ENCODE measurements at places on chromosomes 13 and 19. TPM values are rescaled to one million over a fixed set of nuclear protein-coding genes. Genes with fewer than 3 reads are reported as not detected.

The ADGRE3 gene
- not detected for polyA plus RNA-seq

The HIF3A gene
- 93.8 TPM for polyA plus RNA-seq

The SNRPA gene
- polyA plus RNA-seq = 73.2 TPM

The ZSWIM4 gene
- polyA plus RNA-seq = 10.5 TPM

The FAM124A gene
- polyA plus RNA-seq = 15.7 TPM

The WDR87 gene
- polyA plus RNA-seq = 0.29 TPM

GRCh38 chr19:10863107-10863717 lies 8.1 kb upstream of the CARM1 start:
- no peak overlapping the region for H3K4me3 ChIP-seq
- peaks cover 7% of the 10 kb centered on the region for H3K4me1 ChIP-seq
- peak overlapping the region; percentile 25 for H3K27ac ChIP-seq
- H3K36me3 ChIP-seq = no peaks in the 10 kb centered on the region
- DNase-seq = no peak
- H3K27me3 ChIP-seq = no peaks in the 10 kb centered on the region

GRCh38 chr13:91181892-91182291 lies 165.6 kb upstream of the MIR17HG start:
- H3K4me3 ChIP-seq = no peak overlapping the region
- no peaks in the 10 kb centered on the region for H3K27me3 ChIP-seq
- no peaks in the 10 kb centered on the region for H3K36me3 ChIP-seq
- DNase-seq = no peak
- H3K27ac ChIP-seq = no peak overlapping the region
- peaks cover 4% of the 10 kb centered on the region for H3K4me1 ChIP-seq

- H3K4me1 ChIP-seq = no peaks in the 10 kb centered on the region
- no peaks in the 10 kb centered on the region for H3K27me3 ChIP-seq
- H3K36me3 ChIP-seq = peaks cover 22% of the 10 kb centered on the region
These were observed 34.9 kb upstream of the MLNR start for GRCh38 chr13:49185264-49185663.

DNA sequence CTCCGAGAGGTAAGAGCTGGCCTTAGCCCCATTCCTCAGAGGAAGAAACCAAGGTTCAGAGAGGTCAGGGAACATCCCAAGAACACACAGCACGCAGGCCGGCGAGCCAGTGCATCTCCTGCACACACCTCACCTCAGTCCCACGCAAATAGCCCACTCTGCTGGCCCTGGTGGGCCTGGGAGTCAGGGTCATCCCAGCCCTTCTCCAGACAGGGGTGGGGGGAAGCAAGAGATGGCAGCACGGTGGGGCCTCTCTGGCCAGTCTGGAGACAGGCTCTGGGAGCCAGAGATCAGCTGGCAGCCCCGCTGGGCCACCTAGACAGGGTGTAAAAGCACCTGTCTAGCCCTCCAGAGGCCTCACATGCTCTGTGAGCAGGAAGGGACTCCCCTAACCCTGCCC lies 26.8 kb downstream of the TUBA3C start:
- H3K27me3 ChIP-seq = no peaks in the 10 kb centered on the region
- H3K4me3 ChIP-seq = no peak overlapping the region
- no peak for DNase-seq
- no peaks in the 10 kb centered on the region for H3K4me1 ChIP-seq
- H3K27ac ChIP-seq = no peak overlapping the region

- H3K4me3 ChIP-seq = no peak overlapping the region
- no peak overlapping the region for H3K27ac ChIP-seq
- no peak for DNase-seq
- H3K27me3 ChIP-seq = no peaks in the 10 kb centered on the region
- no peaks in the 10 kb centered on the region for H3K36me3 ChIP-seq
These were observed 6.9 kb downstream of the KIR3DL3 start for GRCh38 chr19:54731191-54731590.

Data from spinal cord (tissue), 10 donors.